Sciatic nerve (tissue), 2 donors: ENCODE measurements at places on chromosomes 5 and 9.

DNA sequence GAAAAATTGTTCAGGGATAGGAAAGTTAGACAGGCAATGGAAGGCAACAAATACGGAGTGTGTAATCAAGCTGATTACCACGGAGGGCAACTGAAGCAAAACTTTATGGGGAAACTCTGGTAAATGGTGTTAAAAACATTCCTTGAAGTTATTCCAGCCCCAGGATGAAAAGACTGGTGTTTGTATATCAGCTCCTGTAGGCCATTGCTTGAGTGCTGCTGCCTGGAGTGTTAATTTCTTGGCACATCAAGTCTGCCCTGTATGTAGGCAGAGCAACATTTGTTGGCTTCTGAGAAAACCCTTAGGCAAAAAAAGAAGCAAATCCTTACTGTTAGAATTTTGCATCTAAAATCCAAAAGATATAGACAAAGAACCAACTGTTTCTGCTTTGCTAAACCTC is 686.5 kb upstream of the ACO1 start:
- DNase-seq = no peak

DNA sequence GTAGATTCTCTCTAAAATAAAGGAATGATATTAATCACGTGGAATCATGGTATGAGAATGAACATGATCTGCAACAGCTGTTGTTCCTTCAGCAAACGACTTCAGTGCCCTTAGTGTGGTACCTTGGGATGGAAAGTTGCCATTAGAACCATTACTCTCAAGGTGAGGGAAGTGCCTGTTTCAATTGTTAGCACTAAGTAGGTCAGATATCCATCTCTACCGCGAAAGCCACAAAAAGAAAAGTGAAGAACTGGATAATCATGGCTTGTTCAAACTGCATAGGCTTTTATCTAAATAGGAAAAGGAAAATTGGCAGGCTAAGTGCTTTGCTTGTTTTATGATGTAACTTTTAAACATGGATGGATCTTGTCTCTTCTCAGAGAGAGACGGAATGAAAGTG is 380.7 kb downstream of the MRPS30 start:
- no peak for DNase-seq

GRCh38 chr5:43312699-43313034 is 545 bp downstream of the HMGCS1 start:
- DNase-seq = no peak

DNA sequence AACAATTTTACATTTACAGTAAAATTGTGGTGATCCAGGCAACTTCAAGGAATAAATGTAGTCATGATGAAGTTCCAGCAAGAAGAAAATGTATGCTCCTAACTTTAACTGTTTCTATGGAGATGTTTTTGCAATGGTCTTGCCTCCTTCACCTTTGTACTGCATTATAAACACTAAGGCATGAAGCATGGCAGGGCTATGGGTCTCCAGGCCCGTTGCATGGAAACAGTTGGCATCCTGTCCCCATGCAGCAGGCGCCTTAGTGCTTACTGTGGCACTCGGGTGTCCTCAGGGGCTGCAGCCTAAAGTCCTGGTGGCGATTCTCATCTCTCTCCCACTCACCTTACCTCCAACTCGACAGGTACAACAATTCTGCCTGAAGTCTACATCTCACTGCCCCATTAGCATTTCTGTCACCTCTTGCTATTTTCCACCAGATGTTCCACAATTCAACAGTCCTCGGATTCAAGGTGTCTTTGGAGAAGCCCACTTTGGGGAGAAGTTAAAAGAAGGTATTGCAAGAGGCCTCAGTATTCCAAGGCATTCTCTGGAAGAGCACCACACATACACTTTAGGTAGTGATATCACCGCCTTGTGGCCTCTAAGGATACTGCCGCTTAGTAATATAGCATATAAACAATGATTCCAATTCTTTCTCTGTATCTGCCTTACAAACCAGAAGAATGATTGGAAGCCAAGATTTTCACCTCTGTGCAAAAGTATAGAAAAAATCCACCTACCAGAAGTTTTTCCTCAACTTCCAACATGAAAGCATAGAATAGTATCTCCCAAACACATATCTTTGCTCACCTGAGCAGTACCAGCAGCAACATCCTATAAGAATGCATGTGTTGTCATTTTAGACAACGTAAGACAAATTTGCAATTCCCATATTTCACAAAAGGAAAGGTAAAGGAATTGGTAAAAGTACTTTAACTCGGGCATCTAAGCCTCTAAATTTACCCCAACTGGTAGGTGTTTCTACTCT is 5.1 kb downstream of the LIFR start:
- no peak for DNase-seq
